ENCODE measurements at places on chromosomes 16 and 17.
A peak's percentile ranks its signal among the peaks of the same experiment; 100 is the strongest.

DNA sequence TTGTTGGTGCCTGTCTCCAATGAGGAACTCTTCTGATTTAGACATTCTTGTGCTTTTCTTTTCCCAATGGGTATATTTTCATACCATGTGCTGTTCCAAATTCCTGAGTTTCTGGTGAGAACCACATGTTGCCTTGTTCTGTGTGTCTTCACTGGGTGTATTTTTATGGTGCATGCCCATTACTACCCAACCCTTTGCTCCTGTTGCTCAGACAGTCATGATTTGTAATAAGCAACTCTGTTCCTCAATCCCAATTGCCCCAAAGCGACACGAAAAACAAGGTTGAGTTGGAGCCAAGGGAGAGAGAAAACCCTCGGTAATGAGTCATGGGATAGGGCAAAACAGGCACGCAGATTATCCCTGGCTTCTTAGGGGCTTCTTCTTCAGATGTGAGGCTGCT is 101.8 kb downstream of the ABCA8 start:
- no peak for DNase-seq

DNA sequence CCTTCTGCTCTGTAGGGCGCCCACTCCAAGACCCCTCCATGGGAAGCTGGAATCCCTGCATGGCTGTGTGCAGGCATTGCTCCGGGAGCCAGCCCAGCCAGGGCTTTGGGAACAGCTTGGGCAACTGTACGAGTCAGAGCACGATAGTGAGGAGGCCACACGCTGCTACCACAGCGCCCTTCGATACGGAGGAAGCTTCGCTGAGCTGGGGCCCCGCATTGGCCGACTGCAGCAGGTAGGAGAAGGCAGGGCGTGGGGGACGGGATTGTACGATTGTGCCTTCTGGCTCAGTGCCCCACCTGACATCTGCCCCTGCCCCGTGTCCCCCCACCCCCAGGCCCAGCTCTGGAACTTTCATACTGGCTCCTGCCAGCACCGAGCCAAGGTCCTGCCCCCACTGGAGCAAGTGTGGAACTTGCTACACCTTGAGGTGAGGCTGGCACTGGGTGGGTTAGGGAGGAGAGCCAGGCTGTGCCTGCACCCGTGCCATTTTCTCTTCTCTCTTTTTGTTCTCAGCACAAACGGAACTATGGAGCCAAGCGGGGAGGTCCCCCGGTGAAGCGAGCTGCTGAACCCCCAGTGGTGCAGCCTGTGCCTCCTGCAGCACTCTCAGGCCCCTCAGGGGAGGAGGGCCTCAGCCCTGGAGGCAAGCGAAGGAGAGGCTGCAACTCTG is 8.7 kb upstream of the TMEM88 start:
- no peak for DNase-seq

DNA sequence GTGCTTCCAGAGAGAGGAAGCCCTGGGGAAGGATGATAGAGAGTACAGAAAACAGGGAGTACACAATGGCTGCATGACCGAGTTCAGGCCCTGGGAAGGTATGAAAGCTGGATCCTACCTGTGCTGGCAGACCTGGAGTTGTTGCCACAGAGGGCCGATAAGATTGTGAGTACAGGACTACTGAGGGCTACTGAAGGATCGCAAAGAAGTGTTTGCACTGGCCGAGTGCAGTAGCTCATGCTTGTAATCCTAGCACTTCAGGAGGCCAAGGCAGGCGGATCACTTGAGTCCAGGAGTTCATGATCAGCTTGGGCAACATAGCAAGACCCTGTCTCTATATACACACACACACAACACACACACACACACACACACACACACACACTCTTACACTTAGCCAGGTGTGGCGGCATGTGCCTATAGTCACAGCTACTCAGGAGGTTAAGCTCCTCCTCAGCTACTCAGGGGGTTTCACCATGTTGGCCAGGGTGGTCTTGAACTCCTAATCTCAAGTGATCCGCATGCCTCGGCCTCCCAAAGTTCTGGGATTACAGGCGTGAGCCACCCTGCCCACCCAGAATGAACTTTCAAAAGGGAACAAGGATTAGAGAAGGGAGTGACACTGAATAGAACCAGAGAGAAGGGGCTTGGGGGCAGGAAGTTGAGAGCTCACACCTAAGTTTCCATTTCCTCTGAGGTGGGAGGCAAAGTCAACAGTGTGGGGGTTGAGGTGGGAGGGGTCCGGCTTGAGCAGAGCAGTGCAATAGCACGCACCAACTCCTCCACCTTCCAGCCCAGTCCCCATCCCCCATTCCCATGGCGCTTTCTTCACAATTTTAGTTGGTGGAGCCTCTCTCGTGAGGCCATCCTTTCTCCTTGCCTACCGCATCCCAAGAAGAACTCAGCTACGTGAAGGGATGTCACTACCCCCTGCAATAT is 7.5 kb downstream of the SCIMP start:
- peak; percentile 26 for DNase-seq

GRCh38 chr17:42005166-42005565 is 12.1 kb downstream of the DNAJC7 start:
- no peak for DNase-seq

DNA sequence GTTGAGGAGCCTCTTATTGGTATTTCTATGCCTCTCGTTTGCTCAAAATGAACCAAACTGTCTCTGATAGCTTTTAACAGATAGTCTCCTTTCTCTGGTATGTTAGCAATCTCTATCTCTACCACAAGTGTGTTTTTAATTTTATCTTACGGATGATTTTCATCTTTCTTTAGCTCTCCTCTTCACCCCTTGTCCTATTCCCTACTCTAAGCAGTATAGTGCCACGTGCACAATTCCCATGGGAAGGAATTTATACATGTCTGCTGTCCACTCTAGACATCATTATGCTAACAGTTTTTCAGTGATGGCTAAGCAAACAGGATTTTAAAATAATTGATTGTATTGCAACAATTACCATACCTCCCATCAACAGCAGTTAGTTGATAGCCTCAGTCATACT is 177.3 kb downstream of the CYB561 start:
- DNase-seq = no peak

- DNase-seq = peak; percentile 97
These were observed at the start of gene STX8 for GRCh38 chr17:9575381-9576101. Gene STX8 (minus strand): TSS chr17:9575820. CDS start chr17:9575808, 12 bp downstream.

DNA sequence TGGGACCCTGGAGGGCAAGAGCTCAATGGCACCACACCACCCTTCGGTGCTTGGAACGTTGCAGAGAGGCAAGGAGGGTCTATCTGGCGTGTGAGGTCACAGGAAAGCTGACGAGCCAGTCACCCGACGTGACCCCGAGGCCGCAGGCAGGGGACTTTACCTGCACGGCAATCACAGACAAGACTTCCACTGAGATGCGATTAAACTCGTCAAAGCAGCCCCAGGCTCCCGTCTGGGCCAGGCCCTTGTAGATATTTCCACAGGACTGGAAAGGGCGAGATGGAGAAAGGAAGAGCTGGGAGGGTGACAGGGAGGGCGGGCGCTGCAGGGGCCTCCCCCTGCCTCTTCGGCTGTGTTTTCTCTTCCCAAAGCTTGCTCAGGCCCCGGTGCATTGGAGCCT is 78.3 kb downstream of the DNAH17 start:
- DNase-seq = no peak

- no peak for DNase-seq
These were observed 49.5 kb upstream of the MEAK7 start for GRCh38 chr16:84553873-84554399.

- DNase-seq = peak; percentile 97
These were observed 25.8 kb upstream of the ABCC3 start for GRCh38 chr17:50608700-50609379.

- DNase-seq = no peak
These were observed 3.3 kb upstream of the ABCA9 start for GRCh38 chr17:69064001-69064400.

DNA sequence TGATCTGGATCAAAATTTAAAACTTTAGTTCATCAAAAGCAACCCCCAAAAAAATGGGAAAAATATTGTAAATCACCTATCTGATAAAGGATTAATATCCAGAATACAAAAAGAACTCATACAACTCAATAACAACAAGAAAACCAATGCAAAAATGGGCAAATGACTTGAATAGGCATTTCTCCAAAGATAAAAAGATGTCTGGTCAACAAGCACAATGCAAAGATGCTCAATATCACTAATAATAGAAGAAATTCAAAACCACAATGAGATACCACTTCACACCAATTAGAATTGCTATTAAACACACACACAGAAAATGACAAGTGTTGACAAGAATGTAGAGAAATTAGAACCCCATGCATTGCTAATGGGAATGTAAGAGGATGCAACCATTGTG is 40.4 kb downstream of the UBE2G1 start:
- no peak for DNase-seq

Measured in DMS53 (cell line).